ENCODE measurements at places on chromosomes 7 and 10.

DNA sequence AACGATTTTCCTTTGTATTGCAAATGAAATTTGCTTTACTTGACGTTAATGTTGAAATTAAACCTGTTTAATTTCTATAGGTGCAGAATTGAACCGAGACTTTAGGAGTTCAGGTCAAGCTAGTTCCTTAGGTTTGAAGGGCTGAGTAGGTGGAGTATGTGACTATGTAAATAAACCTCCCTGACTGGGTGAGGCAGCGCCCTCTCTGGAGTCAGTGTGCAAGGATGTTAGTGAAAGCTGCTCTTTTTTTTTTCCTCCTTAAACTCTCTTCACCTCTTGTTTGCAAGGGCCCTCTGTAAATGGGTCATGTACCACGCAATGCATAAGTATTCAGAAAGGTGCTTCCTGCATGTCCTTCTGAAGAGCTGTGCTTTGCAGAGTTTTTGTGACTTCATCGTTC lies 33.8 kb downstream of the GALNT17 start:
- DNase-seq: no peak

- DNase-seq: no peak
These were observed 25.2 kb downstream of the LOXL4 start for GRCh38 chr10:98242823-98243222.

GRCh38 chr10:61460835-61461234 lies 7.7 kb upstream of the TMEM26 start:
- DNase-seq: no peak

DNA sequence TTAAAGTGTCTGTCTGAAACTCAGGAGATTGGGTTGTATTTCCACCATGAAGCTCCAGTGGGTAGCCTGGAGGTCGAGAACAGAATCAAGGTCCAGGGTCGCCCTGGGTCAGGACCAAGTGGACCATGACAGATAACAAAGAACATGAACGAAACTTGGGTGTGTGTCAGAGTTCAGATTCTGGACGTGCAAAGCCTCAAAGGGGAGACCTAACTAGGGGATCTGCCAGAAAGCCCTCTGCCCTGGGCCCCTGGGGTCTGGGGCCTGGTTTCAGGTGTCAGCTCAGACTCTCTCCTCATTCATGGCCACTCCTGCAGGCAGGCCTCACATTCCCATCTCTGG lies 1.6 kb downstream of the RASSF4 start:
- no peak for DNase-seq

GRCh38 chr10:69075431-69075830 lies 12.5 kb upstream of the SRGN start:
- DNase-seq: no peak

DNA sequence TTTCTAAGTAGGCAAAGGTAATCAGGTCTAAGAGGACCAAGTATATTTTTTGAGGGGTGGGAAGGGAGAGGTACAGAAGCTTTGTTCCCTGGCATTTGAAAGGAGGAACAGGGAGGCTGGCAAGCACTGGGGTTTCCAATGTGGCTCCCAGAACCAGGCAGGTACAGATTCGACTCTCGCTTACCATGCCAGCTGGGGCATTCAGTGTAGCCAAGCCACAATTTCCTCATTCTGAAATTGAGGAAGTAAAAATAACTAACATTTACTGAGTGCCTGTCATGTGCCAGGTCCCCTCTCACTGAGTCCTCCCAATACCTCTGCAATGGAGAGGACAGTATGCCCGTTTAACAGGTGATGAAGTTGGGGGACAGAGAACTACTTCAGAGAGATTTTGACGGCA lies 45.9 kb upstream of the BET1 start:
- DNase-seq: peak; percentile 47

DNA sequence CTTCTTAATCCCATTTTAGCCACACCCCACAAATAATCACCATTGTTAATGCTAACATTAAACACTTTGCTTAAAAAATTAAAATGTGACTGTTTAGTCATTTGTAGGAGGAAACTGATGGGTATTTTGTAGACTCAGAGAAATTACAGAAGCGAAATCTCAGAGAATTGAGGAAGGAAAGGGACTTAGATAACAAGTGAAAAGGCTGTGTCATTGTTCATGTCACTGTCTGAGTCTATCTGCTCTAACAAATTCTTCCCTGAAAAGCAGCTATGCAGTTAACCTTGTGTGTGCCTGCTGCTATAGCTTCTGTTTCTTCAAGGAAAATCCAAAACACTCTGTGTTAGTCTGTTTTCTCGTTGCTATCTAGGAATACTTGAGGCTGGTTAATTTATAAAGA lies 40.9 kb upstream of the PLXDC2 start:
- DNase-seq: no peak

- DNase-seq: no peak
These were observed 6.9 kb upstream of the HILPDA start for GRCh38 chr7:128448751-128449302.

DNA sequence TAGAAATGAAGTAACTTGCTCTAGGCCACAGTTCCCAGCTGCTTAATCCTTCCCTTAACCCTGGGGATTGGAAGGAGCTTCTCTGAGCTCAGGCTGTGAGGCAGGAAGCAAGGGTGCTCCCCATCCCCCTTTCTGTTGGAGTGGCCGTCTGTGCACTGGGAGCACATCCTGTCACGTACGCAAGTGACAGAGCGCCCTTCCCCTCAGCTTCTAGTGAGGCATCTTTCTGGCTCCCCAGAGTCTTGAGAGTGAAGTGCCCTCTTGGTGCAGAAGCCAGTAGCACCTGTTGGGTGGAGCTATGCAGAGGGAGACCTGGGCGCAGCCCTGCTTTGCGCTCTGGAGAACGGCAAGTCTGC lies 47.8 kb downstream of the SHH start:
- no peak for DNase-seq

DNA sequence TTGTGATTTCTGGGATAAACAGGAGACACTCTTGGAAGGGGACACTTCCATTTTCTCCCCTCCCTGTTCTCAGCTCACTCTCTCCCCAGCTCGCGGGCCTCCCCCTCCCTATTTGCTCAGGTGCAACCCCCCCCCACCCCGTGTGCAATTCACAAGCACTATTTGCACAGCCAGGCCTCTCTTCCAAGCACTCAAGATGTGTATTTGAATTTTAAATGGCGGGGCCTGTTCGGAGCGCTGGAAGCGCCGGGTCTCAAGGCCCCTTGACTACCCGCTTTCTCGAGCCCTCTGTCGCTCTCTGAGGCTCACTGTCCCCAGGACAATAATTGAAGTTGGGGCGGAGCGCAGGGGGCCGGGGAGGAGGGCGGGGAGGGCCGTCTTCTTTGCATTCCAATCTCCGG lies 7.8 kb downstream of the SHH start:
- no peak for DNase-seq

DNA sequence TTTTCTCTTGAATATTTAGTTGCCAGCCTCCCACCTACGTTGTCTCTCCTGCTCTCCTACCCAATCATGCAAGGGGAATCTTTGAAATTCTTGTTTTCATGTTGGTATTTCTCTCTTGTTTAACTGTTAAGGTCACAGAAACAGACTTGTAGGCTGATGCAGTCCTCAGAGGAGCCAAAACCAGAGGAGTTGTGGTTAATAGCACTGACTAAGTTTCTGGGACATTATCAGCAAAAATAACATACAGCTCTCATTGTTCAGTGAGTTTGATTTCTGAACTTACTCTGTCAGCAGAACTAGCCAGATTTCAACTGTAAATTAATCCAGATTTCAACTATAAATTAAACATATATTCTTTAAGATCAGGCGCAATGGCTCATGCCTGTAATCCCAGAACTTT lies 11.1 kb upstream of the CUL1 start:
- DNase-seq: no peak

DNA sequence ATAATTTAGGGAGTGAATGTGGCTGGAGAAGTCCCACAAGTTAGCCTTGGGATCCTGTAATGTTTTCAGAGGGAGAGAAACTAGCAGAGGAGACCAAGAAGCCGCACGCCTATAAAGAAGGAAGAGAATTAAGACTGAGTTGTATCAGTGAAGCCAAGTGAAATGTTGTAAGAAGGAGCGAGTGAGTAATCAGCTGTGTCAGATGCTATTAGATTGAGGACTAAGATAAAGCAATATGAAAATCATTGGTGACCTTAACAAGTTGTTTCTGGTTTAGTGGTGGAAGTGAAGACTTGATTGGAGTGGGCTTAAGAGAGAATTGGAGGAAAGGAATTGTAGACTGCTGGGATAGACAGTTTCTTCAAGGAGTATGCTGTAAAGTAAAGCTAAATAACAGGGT lies 8.8 kb downstream of the CCSER2 start:
- DNase-seq: no peak

DNA sequence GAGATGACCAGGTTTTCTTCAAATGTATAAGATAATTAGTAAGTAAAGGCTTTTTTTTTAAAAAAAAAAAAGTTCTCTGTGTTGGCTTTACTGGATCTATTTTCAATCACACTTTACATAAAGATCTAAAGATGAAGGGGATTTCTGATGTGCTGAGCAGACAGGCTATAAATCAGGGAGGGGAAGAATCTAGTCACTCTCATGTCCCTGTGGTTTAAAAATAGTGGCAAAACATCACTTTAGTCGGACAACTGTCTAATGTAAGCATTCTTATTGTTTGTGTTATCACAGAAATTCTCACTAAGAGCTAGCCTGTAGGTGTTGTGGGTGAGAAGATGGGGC lies 132.7 kb downstream of the ICA1 start:
- peak; percentile 34 for DNase-seq

GRCh38 chr10:31148951-31149350 lies 117.3 kb upstream of the ZNF438 start:
- DNase-seq: no peak

DNA sequence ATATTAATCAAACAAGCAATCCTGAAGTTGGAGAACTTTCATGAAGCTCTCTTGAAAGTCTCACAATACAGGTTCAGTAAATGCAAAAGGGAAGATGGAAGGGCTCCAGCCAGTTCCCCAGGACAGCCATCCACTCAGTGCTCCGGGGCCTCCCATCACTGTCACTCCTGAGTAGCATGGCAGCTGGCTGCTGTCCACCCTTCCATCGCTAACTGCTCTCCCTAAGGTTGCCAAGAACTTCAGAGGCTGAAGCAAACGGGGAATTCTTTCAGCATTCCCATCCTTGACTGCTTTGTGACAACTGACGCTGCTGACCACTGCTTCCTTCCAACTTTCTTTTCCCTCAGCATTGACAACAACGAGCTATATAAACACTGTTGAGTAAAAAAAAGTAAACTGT lies 69.1 kb downstream of the VPS41 start:
- DNase-seq: no peak

DNA sequence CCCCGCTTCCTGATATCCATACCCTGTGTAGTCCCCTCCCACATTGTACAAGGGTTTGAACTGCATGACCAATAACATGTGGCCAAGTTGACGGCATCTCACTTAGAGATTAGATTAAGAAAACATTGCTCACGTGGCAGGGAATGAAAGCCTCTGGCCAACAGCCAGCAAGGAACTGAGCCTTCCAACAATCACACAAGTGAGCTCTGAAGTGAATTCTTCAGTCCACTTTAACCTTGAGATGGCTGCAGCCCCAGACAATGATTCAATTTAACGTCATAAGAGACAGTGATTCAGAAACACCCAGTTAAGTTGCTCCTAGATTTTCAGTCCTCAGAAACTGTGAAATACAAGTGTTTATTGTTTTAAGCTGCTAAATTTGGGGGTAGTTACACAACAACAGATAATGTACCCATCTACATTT lies 165.9 kb upstream of the PLXNA4 start:
- no peak for DNase-seq

- no peak for DNase-seq
These were observed 374.0 kb upstream of the STEAP1 start for GRCh38 chr7:89780291-89780690.

DNA sequence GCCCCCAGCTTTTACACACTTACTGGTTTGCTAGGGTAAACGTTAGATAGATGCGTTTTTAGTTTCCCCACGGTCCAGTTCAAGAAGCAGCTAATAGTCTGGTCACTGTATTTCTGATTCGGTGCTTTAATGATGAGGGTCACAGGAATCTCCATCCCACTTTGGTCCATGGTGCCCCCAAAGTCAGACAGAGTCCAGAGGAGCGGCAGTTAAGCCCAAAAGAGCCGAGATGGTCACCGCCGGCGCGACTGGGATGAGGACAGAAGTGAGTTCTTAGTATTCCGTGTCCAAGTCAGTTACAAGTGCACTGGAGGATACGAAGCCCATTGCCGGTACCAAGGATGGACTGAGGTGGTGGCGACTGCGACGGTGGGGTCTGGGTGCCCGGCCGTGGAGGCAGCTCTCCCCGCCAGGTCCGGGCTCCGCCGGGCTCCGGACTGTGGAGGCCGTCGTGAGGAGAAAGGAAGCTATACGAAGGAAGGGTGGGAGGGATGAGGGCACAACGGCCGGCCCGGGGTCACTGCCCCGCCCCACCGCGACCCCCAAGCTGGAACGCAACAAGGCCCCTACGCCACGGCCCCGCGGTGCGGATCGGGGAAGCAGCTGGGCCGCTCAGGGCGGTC lies 663 bp downstream of the HERPUD2 start:
- no peak for DNase-seq

DNA sequence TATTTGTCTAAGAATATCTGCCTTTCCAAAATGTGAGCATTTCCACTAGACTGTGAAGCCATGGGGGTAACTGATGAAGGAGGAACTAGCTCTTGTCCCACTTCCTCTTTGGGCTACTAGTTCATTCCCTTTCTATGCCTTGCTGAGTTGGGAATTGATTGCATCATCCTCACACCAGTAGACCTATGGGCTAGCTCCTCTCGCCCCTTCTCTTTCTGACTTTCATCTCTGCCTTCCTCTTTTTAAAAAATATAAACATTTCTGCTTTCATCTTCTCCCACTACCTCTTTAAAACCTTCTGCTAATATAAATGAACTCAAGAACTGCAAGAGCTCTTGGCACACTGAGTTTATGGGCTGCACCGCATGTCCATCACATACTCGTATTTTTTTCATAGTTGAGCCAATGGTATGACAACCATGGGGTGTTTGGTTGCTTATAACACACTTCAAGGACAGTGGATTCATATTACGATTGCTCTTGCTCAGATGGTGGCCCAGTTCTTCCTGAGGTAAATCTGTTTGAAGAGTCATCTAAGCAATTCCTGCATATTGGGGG lies 182.0 kb downstream of the REEP3 start:
- DNase-seq: no peak

- DNase-seq: no peak
These were observed 73.0 kb downstream of the COL26A1 start for GRCh38 chr7:101435461-101436220.

DNA sequence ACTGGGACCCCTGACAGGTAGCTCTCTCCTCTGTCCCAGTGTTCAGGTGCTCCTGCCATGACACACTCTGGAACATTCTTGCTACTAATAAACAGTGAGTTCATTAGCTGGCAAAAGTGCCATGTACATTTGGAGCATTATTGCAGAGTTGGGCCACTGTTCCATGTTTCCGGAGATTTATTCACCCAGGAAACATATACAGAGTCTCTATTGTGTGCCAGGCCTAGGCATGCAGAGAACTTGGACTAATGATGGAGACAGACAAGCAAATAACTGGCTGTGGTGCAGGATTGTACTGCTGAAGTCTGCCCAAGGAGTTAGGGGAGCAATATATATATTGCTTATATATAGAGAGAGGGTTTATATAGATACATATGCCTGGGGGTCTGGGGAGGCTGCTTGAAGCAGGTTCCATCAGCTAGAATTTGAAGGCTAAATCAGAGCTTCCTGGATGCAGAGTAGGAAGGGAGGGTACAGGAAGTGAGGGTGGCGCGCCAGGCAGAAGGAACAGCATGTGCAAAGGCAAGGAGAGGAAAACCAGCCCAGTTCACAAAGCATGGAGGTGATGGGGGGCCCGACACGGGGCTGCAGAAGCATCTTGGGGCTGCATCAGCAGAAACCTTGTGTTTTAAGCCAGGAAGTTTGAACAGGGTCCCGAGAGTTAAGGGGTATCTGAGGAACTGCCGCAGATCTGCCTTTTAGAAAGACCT lies 22.7 kb upstream of the EEPD1 start:
- DNase-seq: no peak

- DNase-seq: no peak
These were observed 28.8 kb upstream of the CCNJ start for GRCh38 chr10:96014473-96015102.

All from MM.1S (cell line).